Activated T-helper 1 cell treated with anti-CD3 and anti-CD28 coated beads, Interleukin-2, amount 50 U/mL, for 16 hours (primary cell): ENCODE measurements at places on chromosomes 13 and 19.

- peak; percentile 25 for DNase-seq
These were observed 730 bp downstream of the NRTN start for GRCh38 chr19:5805462-5806132.

DNA sequence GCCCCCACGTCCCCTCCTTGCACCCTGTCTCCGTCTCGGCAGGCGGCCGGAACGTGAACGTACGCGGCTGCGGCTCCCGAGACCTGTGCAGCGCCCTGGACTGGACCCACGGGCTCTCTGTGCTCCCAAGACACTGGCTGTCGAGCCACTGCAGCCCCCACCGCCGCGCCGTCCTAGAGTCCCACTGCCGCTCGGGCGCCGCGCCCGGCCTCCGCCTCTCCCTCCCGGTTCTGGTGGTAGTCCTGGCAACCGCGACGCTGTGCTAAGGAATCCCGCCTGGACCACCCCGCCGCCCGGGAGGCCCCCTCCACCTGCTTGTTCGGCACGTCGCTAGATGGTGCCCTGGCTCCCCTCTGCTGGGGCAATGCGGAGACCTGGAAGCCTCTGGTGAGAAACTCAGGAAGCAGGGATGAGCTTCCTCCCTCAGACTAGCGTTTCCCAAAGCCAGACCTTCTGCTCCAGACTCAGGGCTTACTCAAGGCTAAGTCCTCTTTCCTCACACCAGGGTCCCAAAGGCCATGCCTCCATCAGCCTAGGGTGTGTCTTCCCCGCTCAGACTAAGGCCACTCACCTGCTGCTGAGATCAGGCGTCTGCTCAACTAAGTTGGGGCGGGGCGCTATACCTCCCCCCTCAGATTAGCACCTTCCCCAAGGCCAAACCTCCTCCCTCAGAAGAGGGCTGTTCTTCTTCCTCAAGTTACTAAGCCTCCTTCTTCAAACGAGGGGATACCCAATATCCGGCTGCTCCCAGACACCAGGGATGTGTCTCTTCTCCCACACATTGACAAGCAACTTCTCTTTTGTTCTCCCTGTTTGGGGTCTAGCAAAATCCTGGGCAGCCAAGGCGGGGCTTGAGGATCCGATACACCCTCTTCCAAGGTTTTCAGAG lies 16.1 kb upstream of the IRGC start:
- DNase-seq = no peak

- no peak for DNase-seq
These were observed 413.1 kb upstream of the ARGLU1 start for GRCh38 chr13:106981051-106981450.

- DNase-seq = no peak
These were observed 10.6 kb upstream of the PNMA8A start for GRCh38 chr19:46481947-46482346.

- DNase-seq = no peak
These were observed 5.9 kb downstream of the B3GNT8 start for GRCh38 chr19:41421314-41421713.

- DNase-seq = no peak
These were observed 158.7 kb upstream of the GPR12 start for GRCh38 chr13:26919311-26919710.

DNA sequence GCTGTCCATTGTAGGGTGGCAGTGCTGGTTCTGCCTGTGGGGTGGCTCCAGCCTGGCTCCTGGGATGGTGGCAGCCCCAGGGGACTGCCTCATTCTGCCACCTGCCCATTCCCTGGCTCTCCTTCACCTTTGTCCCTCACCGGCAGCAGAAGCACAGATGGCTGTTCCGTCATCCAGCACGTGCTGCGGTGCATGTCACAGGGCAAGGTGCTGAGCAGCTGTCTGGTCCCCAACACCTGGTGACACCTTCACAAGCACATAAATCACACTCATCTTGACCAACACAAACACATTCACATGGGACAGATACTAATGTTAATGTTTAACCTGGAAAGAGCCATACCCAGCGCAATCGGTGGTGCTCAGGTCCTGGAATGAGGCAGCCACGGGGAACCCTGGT lies 126.8 kb downstream of the UQCRFS1 start:
- no peak for DNase-seq

DNA sequence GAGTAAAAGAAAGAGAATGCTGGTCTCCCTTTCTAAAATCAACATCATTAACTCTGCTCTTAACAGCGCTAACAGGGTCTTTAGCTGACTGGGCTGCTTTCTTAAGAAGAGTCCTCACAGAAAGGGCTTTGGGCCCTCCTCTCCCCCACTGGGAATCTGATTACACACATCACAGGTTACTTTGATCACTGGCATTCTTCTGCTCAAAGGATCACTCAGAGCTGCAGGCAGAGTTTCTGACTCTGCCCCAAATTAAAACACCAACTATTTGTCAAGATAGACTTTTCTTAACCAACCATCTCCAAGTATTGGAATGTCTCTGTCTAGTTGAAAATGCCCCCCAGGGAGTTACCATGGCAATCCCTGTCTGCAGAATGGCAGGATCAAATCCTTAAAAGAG lies 31.1 kb upstream of the SIAH3 start:
- no peak for DNase-seq

DNA sequence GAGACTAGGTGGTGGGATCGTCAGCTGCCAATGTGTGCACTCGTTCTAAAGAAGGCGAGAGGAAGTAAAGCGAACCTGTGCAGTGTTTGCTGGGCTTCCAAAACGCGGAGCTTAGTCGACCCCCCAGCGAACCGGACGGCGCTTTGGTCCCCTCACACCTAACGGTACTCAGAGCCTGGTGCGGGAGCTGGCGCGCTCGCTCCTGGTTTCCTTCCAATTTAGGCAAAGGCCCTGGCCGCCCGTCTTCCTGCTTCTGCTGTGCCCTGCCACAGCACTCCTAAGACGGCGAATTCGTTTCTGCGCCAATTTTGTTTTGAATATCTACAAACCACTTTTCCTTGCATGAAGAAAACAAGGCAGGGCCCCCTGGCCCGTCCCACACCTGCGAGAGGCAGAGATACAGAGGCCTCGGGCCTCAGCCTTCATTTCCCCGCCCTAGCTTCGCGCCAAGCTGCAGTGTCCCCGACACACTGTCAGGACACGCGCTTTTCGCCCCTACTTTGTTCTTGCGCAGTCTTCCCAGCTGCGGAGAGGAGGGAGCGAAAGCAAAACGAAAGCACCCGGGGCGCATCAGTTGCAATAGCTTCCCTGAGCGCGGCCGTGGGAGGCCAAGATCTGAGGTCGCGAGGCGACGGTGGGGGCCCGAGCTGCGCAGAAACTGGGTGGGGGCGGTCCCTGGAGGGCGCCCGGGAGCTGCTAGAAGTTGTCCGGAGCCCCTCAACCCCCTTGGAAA lies 111.9 kb downstream of the KCNRG start:
- DNase-seq = no peak

DNA sequence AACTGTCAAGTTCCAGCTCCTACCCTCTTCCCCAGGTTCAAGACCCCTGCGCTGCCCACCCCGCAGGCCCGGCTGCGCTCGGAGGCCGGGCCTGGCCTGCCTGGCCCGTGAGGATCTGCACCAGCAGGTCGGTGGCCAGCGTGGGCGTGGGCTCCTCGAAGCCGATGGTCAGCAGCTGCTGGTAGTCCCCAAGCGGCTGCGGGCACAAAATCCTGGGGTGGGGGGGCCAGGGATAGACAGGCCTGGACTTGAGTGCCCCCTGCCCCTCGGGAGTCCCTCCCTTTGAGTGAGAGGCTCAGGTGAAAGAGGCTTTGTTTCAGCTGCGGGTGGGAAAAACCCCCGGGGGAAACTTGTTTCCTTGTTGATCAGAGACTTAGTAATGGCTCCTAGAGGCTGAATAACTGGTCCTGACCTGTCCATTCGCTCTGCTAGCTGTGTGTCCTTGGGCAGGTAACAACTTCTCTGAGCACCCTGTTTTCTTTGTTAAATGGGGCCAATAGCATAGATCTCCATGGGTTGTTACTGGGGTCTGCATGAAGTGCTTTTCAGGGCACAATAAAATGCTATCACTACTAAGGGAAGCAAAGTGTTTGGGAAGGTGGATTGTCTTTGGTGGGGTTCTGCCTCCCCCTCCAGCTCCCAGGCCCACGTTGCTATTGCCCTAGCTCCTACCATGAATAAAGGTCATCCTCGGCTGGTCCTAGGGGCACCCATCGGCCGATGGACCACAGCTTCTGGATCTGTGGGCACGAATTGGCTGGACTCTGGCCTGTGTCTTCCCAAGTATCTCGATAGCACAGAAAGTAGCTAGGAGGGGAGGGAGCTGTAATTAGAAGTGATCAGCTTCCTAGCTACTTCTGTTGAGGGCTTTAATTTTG lies 3.5 kb downstream of the C19orf67 start:
- no peak for DNase-seq

- no peak for DNase-seq
These were observed 2.2 kb downstream of the TJP3 start for GRCh38 chr19:3710265-3710812.

- DNase-seq = no peak
These were observed 8.9 kb upstream of the AMER2 start for GRCh38 chr13:25180775-25181537.

DNA sequence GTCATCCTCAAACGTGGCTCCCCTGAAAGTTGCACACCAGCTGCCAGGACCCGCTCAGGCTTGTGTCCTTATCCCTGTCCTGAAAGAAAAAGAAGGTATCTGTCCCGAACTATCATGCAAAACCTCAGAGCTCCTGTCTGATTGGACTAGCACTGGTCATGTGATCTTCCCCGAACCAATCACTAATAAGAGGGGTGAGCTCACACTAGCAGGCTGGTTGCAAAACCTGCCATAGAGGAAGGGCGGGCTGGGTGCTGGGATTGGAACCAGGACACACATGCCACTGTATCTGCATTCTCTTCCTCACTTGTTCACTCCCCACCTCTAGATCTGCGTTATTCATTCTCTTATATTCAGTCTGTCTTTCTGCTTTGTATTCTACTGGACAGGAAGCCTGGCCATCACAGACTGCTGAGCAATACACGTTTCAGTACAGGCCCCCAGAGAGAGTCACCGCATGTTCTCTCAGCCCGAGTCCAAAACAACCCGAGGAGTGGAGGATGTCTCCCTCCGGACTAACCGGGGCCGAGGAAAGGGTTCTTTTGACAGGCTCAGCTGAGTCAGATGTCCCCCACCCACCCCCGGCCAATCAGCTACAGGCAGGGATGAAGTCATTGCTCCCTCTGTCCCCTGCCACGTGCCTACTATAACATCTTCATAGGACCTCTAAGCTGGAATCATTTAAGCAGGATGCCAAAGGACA lies 97.7 kb downstream of the SIPA1L3 start:
- DNase-seq = no peak

DNA sequence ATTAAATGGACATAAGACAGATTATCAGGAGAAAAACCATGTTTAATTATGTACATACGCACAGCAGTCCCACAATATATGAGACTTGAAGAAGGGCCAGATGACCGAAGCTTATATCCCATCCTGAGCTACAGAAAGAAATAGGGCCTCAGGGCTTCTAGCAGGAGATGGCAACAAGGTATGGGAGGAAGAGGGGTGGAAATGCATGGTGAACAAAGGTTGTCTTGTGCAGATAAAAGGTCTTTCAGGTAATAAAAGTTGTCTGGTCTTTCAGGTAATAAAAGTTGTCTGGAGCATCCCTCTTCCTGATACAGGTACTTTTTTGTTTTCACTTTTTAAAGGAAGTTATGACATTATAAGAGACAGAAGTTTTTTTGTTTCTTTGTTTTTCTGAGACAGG lies 15.4 kb upstream of the GTF3A start:
- DNase-seq = no peak

DNA sequence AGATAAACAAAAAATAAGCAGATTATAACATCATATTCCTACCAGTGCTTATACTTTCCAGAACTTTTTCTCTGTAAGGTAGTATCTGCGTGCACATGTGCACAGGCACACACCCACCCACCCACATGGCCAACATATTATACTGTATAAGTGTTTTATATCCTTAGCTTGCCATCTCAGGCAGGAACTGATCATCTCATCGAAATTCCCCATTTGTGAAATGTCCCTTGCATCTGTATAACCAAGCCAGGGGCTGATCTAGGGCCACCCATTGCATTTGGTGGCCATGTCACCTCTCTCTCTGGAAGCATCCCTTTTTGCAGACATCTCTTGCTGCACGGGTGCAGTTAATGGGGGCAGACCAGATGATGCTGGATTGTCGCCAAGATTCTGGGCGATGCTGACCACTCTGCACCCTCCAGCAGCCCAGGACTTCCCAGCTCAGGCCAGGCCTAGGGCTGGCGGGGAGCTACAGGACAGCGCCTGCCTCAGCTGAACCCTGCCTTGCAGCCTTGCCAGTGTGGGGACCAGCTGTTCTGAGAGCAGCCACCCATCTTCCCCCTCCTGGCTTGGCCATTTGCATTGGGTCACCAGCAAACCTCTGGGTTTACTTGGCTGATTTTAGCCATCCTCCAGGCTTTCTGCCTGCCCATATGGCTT lies 95.9 kb downstream of the SLC7A1 start:
- no peak for DNase-seq

GRCh38 chr13:45004096-45004495 lies 14.8 kb downstream of the GPALPP1 start:
- DNase-seq = no peak

DNA sequence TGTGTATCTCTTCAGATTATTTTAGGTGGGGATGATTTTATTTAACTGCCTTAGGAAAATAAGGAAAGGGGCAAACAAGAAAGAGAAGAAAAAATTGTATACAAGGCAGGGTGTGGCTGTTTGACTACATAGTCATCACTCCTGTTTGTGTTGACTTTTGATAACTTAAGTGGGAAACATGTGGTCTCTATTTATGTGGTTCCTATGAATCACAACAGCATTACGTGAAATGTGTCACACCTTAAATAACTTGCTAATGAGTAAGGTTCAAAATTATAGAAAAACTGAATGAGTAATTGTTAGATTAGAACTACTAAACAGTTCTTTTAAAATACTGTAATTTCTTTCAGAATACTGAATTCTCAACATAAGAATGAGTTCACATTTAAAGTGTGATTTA lies 69.3 kb downstream of the LMO7 start:
- DNase-seq = no peak

DNA sequence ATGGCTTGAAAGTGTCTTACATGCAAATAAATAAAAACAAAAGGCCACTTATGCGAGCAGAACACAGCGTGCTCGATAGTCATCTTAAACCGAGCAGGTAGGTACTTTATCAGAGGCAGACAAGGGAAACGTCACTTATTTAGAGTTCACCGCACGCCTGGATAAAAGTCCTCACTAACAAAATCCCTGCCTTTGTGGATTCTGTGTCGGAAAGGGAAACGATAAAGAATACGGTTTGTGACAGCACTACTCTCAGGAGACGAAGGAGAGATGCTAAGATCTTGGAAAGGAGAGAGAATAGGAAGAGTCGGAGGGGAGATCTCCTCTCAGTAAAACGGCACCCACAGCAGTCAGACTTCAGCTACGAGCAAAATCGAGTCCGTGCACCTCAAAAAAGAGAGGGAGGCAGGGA lies 581 bp downstream of the RCBTB1 start:
- DNase-seq = no peak

- DNase-seq = no peak
These were observed 10.5 kb downstream of the ZNF112 start for GRCh38 chr19:44345959-44346358.

DNA sequence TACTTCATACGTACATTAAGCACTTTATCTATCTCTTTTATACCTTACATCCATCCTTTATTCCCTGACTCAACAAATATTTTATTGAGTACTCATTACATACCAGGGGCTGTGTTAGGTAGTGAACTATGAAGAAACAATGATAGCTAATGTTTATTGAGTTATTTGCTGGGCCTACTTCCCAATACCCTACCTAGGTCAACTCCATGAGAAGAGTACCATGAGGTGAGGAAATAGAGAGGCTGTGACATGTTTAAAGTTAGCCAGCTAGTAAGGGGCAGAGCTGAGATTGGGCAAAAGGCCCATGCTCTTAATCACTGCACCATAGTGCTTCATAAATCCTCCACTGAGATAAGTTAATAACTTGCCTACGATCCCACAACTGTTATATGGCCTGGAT lies 79.9 kb downstream of the FREM2 start:
- DNase-seq = no peak
